Stimulated activated CD4-positive, alpha-beta T cell treated with anti-CD3 and anti-CD28 coated beads, Interleukin-12 subunit alpha, Interleukin-12 subunit beta, amount 100 ng/mL, for 4 hours (primary cell): ENCODE measurements at places on chromosomes 2 and 18.

- DNase-seq: no peak
Measured at GRCh38 chr2:239285932-239286230, 114.9 kb downstream of the HDAC4 start.

DNA sequence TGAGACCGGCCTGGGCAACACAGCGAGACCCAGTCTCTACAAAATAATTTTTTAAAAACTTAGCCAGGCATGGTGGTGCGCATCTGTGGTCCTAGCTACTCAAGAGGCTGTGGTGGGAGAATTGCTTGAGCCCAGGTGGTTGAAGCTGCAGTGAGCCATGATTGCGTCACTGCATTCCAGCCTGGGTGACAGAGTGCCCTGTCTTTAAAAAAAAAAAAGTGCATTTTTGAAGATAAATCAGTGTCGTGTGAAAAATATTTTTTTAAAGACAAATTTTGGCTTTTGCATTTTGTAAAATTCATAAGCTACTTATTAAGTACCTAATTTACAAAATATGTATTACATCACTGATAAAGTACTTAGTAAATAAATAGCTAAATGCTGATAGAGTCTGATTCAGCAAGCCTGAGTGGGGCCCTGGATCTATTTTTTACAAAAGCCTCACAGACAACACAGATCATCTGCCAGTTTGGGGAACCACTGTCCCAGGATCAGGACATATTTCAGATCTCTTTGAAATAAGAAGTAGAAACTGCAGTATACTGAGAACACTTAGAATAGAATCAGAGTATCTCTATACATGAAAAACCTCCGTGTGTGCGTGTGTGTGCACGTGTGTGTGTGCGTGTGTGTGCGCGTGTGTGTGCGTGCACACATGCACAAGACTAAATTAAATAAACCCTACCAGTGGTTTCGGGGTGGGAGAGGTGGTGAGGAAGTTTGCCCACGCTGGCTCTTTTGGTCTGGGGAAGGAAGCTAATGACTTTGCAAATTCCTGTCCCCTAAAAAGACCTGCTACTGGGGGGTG is 61.6 kb downstream of the AAK1 start:
- DNase-seq: no peak

- no peak for DNase-seq
Measured at GRCh38 chr2:158211502-158211901, 109.8 kb downstream of the UPP2 start.

GRCh38 chr2:70469435-70469834 is 84.2 kb downstream of the TGFA start:
- DNase-seq: no peak

- no peak for DNase-seq
Measured at GRCh38 chr2:241813644-241814392, 4.8 kb downstream of the NEU4 start.

DNA sequence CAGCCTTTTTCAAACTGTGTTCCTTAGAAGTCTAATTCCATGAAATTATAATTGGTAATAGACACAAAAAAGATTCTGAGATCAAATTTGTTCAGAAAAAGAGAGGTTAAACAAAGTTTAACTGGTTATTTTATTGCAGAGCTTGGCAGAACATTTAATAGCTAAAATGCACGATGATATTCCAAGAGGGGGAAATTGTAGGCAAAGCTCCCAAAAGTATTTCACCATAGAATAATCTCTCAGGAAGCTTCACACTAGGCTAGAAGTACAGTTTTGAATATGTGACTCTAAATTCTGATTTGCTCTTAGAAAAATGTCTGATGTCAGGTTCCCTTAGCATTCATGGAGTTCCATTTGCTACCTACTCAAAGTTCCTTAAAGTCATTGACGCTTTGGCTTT is 292.4 kb upstream of the SETBP1 start:
- DNase-seq: no peak

DNA sequence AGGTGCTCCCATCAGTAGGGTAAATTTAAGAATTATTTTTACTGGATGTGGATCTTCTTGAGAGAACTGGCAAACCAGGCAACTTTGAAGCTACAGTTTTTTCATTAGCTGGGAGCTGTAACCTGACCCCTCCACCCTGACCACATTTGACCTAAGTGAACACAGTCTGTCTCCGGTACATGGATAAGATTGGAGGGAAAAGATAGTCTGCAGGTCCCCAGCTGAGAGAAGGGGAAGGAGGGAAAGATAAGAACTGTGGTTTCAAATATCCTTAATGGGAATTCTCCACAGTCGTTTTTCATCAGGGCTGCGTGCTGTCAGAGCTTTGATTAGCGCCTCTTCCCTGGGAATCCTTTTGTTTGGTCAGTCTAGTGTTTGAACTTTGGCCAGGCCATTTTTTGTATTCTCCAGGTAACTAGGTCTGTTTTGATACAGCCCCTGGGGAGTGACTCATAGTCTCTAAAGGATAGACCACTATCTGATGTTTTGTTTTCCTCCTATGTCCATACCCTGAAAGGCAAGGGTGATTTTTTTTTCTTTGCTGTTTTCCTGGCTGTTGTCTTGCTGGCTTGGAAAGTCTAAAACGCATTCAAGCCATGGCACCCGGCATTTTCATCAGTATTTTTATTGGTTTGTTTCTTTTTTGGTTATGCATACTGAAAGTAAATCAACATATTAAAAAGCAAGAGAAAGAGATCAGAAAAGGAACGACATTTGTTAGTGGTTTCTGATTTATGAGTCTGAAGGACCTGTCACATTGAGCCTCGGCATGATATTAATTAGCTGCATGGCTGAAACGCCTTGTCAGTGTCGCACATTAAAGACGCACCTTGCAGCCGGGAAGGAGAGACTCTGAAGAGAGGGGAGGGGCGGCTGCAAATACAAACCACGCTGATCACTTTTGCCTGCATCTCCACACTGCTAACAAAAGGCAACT is 183.4 kb upstream of the FN1 start:
- DNase-seq: no peak

- no peak for DNase-seq
Measured at GRCh38 chr2:84776011-84776410, 104.9 kb downstream of the TRABD2A start.

GRCh38 chr18:79121746-79122474 is 52.7 kb downstream of the ATP9B start:
- no peak for DNase-seq

GRCh38 chr18:48657447-48658120 is 118.8 kb downstream of the CTIF start:
- no peak for DNase-seq

DNA sequence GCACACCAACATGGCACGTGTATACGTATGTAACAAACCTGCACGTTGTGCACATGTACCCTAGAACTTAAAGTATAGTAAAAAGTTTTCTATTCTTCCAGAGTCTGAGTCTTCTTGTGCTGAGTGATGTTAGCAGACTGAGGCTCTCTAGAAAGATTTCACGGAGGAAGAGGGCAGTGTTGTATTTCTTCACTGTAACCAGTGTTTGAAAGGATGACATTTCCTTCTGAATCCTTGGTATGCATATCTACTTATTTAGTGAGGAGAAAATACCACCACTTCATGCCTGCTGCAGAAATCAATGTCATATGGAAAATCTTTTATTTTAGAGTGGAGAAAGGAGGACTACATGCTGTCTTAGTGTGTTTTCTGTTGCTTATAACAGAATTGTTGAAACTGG is 357.1 kb downstream of the CCDC85A start:
- DNase-seq: no peak
